Fibroblast of skin of right biceps (primary cell): ENCODE measurements at places on chromosomes 7 and 10.

- no peak for DNase-seq
Observed at GRCh38 chr7:128068785-128069184, 37.5 kb upstream of the LRRC4 start.

DNA sequence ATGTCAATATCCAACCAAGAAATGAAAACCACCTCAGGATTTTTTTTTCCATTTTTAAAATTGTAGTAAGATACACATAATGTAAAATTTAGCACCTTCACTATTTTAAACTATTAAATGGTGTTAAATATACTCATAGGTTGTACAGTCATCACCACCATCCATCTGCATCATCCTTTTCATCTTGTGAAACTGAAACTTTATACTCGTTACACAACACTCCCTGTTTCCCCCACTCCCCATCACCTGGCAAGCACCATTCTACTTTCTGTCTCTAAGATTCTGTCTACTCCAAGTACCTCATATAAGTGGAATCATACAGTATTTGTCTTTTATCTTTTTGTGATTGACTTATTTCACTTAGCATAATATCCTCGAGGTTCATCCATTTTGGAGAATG, 335.2 kb upstream of the NPSR1 start:
- DNase-seq = no peak

DNA sequence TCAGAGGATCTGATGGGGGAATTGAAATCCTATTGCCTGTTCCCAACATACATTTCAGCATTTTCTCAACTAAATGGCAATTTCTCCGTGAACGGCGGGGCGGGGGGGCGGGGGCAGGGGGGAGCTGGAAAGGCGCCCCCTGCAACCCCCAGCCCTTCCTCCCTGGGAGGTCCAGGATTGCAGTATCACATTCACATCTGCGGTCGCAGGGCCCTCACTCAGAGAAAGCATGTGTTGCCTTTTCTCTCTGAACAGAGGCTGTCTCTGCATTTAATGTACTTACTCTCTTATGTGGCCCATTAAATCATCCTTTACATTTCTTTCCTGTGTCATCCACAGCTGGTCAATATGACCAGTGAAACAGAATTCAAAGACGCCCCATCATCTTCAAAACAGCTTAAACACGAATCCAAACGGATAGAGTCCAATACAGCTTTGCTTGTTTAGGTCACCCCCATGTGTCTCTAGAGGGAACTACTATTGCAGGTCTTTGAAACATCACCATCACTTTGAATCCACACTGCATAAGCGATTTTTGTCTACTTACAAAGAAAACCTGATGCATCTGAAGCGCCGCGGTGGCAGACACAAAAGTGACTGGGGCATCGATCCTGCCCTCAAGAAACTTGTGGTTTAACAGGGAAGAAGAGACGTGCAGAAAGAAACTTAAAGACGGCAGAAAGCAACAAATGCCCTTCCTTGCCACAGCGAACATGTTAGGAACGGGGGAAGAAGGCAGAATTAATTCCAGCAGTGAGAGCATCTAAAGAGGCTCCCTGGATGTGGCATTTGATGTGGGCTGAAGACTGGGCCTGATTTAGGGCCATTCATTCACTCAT, 17.0 kb upstream of the ECHDC3 start:
- DNase-seq = peak; percentile 63

- DNase-seq = peak; percentile 67
Observed at GRCh38 chr7:23277359-23277989, 21.7 kb upstream of the MALSU1 start.

GRCh38 chr7:158001003-158001402, 586.6 kb downstream of the PTPRN2 start:
- no peak for DNase-seq

GRCh38 chr10:22229802-22230157, 12.0 kb upstream of the EBLN1 start:
- DNase-seq = no peak

DNA sequence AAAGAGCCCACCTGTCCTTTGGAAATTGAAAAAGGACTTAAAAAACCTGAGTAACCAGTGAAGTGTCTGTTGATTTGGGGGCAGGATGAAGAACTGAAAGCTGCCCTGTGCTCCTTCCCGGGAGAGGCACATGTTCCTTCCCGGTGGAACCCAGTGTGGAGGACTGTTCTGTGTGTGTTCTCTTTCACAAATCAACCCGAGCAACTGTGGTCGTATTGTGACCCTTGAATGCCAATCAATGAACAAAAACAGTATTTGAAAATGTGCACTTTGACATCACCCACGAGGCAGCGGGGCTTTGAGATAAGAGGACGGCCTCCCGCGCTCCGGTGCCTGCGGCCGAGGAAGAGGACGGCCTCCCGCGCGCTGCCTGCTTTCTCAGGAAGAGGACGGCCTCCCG, 139.0 kb downstream of the VIPR2 start:
- DNase-seq = no peak

DNA sequence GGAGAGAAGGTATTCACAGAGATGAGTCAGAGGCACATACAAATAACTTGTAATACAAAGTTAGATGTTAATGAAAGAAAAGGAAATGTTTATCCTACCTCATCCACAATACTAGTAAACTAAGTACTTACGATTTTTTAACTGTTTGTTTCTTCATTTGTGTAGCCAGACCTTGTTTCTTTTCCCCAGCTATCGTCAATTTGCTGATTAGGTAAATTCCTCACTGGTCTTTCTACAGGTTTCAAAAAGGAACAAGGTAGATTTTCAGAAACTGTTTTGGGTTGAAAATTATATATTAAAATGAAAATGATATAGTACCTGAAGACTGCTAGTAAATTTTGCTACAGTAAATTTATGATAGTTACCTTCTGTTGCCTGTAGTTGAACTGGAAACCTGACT, 56.6 kb downstream of the PON1 start:
- no peak for DNase-seq

GRCh38 chr7:47461161-47461560, 120.8 kb downstream of the TNS3 start:
- peak; percentile 88 for DNase-seq

GRCh38 chr7:99679032-99679399, 780 bp downstream of the CYP3A5 start:
- peak; percentile 7 for DNase-seq

- DNase-seq = no peak
Observed at GRCh38 chr10:15387021-15387420, 15.9 kb upstream of the FAM171A1 start.

DNA sequence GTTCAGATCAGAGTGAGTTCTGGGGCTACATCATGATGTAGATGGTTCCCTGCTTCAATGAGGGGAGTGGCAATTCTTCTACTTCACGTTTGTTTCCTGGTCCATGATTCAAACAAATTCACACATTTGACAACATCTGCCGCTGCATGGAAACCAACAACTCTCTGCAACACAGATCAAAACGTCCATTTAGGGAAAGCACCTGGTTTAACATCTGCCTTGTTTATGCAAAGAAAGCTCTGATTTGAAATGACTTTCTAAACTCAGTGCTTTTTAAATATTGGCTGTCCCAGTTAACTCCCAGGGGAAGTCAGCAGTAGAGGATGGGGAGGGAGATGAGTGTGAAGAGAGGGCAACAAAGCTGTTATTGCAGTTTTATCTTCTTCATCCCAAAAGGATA, 93.8 kb downstream of the GAD2 start:
- DNase-seq = no peak

DNA sequence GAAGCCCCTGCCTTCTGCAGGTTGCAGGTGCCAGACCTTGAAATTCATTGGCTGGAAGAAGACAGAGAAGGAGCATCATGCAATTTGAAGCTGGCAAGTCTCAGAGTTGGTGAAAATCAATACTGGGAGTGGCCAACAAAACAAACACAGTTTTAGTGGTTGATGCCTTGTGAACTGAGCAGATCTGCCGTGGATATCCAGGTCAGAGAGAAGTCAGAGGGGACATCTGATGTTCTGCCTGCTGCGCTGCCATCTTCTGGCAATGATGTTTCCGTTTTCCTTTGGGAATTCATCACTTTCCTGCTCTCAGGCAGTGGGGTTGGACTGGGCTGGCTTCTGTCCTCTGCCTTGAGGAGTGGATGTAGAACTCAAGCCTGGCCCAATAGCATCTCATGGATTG, 132.0 kb downstream of the RPS24 start:
- DNase-seq = no peak

DNA sequence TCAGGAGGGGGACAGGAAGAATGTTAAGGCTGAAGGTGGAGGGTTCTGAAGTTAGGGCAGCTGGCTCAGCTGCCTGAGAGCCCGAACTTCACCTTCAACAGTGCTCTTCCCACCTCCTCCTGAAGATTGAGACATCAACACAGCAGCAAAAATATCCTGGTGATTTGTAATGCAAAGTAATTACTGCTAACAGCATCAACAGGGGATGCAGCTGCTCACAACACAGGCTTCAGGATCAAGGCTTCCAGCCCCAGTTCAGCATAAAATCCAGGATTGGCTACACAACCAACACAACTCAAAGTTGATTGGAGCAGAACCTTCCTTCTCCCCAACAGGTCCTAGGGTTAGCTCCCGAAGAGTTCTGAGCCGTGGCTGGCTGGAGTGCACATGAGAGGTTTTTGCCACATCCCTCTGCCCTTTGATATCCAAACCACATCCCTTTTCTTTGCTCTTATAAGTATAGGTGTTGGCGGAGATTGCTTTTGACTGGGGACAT, 242.4 kb downstream of the KIAA1217 start:
- no peak for DNase-seq

DNA sequence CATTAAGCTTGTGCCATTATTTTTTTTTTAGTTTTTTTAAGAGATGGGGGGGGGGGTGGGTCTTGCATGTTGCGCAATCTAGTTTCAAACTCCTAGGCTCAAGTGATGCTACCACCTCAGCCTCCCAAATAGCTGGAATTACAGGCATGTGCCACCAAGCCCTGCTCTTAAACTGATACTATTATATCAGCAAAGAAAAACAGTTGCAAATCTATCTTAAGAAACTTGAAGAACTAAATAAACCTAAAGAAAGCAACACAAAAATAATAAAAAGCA, 47.5 kb downstream of the BRAF start:
- DNase-seq = no peak

DNA sequence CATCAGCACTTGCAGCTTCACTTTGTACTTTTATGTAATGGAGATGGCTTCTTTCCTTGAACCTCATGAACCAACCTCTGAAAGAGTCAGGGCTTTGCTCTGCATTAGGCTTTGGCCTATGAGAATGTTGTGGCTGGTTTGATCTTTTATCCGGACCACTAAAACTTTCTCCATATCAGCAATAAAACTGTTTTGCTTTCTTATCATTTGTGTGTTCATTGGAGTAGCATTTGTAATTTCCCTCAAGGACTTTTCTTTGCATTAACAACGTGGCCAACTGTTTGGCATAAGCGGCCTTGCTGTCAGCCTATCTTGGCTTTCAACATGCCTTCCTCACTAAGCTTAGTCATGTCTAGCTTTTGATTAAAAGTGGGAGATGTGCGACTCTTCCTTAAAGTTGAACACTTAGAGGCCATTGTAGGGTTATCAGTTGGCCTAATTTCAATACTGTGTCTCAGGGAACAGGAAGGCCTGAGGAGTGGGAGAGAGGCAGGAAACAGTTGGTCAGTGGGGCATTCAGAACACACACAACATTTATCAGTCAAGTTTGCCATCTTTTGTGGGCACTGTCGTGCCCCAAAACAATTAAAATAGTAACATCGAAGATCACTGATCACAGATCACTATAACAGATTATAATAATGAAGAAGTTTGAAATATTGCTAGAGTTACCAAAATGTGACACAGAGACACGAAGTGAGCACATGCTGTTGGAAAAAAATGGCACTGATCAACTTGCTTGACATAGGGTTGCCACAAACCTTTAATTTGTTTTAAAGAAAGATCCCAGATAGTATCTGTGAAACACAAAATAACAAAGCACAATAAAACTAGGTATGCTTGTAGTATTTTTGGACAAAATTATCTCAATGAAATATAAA, 64.7 kb downstream of the NRF1 start:
- no peak for DNase-seq

- no peak for DNase-seq
Observed at GRCh38 chr10:112841549-112841948, 108.5 kb upstream of the TCF7L2 start.

GRCh38 chr7:137986252-137987017, 15.5 kb downstream of the CREB3L2 start:
- peak; percentile 72 for DNase-seq

DNA sequence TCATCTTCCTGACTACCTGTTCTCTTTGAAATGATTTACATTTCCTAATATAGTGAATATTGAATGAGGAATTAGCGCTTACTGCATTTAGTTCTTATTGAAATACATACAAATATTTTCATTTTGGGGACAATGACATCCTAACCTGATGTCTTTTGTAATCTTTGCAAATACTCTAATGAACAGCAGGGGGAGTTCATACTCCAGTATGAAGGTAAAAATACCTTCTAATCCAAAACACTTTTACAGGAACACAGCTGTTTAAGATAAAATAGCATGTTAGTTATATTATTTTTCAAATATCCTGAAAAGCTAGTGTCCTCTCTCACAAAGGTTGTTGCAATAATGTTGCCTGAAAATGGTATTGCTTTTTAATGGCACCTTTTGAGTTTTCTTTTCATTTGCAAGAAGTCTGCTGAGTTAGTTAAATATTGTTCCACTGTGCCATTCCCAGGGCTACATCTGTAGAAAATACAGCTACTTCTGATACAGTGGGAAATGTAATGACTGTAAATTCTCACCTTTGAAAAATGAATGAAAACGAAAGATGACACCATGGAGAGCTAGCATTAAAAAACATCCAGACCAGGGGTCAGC, 400.0 kb downstream of the PHF14 start:
- peak; percentile 5 for DNase-seq

GRCh38 chr10:131750171-131750895, 150.5 kb upstream of the PPP2R2D start:
- DNase-seq = no peak

- DNase-seq = no peak
Observed at GRCh38 chr10:72353028-72353964, 1.4 kb downstream of the DNAJB12 start.

- no peak for DNase-seq
Observed at GRCh38 chr7:155796381-155797261, 15.6 kb downstream of the SHH start.

GRCh38 chr7:69893906-69894305, 295.6 kb downstream of the AUTS2 start:
- peak; percentile 47 for DNase-seq

- no peak for DNase-seq
Observed at GRCh38 chr7:27128034-27128433, 2.5 kb downstream of the HOXA4 start.

DNA sequence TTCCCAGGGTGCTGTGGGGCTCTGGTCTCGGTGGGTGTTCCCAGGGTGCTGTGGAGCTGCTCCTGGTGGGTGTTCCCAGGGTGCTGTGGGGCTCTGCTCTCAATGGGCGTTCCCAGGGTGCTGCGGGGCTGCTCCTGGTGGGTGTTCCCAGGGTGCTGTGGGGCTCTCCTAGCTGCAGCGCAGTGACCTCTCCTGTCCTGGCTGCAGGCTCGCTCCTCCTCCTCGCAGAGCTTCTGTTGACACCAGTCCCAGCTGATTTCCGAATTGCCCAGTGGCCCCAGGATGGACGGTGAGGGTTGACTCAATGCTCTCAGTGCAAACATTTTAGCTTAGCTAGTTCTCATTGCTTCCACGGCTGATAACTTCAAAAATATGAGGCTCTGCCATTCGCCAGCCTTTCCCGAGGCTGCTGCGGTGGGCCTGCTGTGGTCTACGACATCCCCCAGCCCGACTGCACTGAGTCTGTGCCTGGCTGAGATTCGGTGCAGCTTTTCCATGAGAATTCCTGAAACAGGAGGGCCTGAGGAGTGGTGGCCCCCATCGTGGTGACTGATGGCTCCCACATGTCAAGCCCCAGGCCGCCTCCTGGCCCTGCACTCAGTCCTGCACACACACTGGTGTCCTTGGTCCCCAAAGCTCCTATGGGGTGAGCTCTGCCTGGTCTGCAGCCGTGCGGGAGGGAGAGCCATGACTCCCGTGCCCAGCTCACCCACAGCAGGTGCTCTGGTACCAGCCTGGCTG, 58.3 kb upstream of the NKX6-2 start:
- DNase-seq = no peak
